ENCODE measurements at places on chromosomes 5 and 9. TPM values are rescaled to one million over a fixed set of nuclear protein-coding genes. Genes with fewer than 3 reads are reported as not detected.

The SLC36A3 gene
- not detected for total RNA-seq

- DNase-seq = no peak
Measured at GRCh38 chr5:79333852-79334557, 98.1 kb downstream of the JMY start.

DNA sequence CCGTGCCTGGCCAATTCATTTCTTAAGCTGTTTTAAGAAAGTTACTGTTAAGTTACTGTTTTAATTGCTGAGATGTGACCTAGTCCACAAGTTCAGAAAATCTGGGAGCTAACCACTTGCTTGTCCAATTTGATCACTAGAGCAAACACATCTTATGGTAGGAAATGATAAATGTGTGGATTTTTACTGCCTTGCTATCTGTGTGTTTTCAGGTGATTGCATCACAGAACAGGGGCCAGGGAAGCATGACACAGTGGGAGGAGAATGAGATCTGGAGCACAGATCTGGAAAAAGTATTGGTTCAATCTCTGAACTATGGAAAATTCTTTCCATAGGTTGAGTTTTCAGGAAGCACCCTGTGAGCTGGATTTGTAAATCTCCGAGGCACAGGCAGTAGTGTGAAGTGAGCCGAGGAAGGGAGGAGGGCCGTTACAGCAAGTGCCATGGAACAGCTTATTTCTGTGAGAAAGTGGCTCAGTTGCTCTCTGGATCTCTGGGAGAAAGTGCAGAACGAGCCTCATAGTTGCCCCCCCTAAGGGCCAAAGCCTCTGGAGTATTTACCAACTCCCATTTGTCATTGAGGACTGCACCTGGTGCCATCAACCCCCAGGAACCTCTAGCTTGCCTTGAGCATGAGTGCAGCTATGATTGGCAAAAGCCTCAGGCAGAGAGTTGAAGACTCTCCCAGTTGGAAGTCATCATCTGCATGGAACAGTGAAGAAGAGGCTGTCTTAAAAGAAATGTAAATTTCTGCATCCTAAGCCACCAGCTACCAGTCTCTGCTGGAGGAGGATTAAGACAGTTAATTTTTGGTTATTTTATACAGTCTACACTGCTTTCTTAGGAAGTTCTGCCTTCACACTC lies 161.8 kb upstream of the CLINT1 start:
- no peak for DNase-seq

The SPINK6 gene
- total RNA-seq = not detected

DNA sequence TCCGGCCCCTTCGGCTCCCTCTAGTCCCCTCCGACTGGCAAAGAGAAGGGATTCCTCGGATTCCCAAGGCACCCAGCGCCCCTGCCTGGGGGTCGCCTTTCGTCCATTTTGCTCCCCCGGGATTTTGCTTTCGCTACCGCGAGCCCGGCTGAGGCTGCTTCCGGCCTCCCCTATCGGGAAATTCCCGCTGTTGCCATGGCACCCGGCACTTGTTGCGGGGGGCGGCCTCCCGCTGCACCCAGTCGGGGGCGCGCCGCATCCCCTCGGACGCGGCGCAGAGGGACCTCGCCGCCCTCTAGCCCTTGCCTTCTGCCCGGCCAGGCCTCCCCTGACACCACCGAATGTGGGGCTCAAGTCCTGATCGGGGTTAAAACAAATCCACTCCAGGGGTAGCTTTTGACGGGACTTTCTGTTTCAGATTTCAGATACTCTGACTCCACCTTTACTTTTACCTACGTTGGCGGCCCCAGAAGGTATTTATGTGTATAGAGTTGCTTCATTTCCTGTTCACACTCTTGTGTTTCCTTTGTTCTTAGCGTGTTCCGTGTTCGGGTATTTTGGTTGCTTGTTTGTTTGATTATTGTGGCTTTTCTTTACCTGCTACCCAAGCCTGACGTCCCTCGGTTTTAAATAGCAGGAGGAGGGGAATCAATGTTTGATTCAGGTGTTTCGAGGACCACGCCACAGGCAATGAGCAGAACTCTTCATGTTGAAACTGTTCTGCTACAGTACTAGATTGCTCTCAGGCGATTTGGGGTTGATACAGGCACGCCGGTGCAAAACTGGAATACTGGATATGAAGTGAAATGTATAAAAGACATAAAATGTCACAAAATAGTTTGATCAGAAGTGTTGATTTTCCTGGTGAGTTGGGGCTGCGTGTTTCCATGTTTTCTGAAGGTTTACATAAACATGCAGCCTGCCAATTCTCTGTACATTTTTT lies 1.5 kb downstream of the PARP8 start:
- DNase-seq = peak; percentile 76

DNA sequence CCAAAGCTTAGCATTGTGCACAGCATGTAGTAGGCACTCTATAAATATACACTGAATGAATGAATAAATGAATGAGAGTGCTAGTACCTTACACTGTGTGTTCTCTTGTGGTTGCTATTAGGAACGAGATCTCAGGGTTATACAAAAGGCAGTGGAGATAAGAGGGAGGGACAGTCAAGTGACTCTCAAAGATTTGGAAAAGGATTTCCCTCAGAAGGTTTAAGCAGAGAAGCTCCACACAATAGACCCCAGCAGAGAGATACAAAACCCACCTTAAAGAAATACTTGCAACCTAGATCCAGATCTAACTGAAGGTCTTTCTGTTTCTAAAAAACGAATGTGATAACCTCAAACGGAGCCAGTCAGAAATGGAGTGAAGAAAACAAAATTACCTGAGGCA lies 11.8 kb upstream of the EFNA5 start:
- DNase-seq = no peak

The IL4 gene
- total RNA-seq = not detected

DNA sequence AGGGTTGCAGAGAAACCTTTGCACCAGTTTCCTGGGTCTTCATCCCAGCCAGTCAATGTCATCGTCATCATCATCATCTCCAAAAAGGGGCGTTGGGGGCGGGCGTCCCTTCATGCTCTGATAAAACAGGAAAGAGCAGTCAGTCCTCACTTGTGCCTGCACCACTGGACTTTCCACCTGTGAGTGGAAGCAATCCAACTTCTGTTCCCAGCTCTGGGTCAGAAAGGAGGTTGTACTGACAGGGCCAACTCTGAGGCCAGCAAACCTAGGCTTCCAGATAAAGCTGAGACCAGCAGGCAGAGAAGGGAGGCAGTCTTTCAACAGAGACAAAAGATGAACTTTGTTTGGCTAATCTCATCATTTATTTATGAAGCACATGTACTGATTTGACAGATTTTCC lies 15.2 kb downstream of the SLC31A2 start:
- DNase-seq = no peak

DNA sequence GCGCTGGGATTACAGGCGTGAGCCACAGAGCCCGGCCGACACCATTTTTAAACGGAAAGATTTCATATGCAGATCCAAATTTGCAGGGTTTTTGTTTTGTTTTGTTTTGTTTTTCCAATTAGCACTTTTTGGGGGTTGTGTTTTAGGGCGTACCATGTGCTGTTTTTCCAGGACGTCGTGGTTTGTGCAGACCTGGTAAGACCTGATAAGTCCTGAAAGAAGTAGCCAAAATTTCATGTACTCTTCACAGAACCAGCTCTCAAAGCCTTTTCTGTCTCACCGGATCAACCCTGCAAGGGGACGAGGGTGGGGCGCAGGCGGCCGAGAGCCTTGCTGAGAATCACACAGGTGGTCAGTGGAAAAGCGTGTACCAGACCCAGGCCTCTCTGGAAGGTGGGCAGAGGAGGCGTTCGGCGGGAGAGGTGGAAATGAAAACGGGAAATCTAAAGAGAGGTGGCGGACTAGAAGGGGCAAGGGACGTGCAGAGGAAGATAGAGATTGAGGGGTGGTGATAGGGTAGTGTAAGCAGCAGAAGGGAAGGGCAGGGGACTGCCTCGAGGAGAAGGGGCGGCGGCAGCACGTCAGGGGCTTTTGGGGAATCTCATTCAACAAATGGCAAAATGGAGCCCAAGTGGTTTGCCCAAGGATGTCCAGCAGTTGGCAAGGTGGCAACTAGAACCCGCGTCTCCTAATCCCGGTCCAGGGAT lies 1.1 kb upstream of the FAF2 start:
- peak; percentile 45 for DNase-seq

DNA sequence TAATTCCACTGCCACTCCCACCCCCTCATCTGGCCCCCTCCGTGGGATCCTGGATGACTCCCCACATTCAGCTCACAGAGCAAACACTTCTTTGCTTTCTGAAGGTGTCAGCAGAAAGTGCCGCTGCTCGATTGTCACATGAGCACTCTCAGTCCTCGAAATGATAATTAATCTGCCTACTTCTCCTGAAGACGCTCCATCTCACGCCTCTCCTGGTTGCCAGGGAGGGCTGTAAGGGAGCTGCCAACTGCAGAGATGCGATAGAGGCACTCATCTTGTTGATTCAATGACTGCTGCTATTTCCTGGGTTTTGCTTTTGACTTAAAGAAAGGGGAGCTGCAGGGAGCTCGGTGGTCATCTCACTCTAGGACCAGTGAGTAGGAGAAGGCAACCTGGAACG lies 206.5 kb downstream of the DAB2IP start:
- no peak for DNase-seq

The PCDHB16 gene
- 6.6 TPM for total RNA-seq

GRCh38 chr5:170161069-170161468 lies 55.4 kb downstream of the FOXI1 start:
- DNase-seq = no peak

GRCh38 chr5:538271-538771 lies 14.1 kb upstream of the SLC9A3 start:
- DNase-seq = no peak

- DNase-seq = peak; percentile 70
Measured at GRCh38 chr5:139147483-139148087, 50.6 kb downstream of the SIL1 start.

GRCh38 chr5:177234841-177235240 lies 68.7 kb downstream of the RAB24 start:
- DNase-seq = no peak

DNA sequence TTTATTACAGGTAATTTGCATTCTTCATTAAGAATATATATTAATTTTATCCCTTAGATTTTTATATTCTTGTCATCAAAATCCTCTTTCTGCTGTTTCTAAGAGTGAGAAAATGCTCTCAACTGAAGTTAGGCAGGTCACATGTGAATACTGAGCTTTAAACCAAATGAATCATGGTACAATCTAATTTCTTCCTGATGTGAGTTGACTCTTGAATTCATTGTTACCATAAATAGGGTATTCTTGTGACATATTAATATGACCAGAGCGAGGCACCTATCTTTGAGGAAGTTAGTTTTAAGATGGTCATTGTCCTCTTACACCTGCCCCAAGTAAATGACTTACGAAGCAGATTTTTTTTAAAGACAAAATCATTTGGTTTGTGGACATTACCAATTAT lies 17.4 kb downstream of the C9orf85 start:
- no peak for DNase-seq

The PFN3 gene
- not detected for total RNA-seq

The LECT2 gene
- not detected for total RNA-seq

DNA sequence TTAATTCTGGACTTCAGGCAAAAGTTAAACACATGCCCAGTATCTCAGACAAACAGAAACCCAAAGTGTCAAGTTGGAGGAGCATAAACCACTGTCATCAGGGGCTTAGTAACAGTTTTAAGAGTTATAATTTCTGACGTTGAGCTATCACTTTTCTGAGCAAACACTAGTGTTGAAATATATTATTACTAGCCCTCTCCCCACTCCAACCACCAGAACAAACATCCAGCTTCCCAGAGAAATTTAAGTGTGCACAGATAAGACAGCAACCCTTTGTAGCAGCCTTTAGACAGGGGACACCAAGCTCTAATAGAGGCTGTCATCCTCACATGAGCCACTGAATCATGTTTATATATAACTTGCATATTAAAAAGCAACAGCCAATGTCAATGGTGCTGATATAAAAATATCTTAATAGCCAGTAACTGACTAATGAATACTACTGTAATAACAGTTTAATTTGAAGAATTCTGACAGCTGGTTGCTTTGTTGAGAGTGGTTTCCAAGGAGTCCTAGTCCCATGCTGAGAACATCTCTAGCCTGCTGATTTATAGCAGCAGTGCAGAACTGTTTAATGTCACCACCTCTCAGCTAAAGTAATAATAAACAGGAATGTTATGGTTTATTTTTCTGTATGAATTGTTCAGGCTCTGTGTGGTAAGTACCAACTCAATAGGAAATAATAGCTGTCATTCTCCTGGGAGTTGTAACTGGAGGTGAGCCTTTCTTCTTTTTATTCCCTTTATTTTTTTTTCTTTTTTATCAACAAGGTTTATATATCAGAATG lies 528.7 kb upstream of the ZNF608 start:
- no peak for DNase-seq

DNA sequence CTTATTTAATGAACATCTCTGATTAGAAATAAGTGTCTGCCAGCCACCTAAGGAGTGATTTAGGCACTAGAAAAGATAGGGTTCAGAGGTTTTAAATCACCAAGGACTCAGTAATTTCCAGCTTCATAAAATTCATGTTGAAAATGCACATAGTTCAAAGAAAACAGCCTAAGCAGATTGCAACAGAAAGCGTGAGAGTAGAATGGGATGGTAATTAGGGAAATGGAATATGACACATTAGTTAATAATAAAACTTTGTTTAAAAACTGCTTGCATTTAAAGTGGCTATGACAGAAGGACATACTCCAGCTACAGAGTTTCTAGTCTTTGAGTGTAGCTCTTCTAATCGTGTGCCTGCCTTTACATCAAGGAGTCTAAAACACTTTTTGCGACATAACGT lies 490.8 kb downstream of the TLE4 start:
- DNase-seq = no peak

DNA sequence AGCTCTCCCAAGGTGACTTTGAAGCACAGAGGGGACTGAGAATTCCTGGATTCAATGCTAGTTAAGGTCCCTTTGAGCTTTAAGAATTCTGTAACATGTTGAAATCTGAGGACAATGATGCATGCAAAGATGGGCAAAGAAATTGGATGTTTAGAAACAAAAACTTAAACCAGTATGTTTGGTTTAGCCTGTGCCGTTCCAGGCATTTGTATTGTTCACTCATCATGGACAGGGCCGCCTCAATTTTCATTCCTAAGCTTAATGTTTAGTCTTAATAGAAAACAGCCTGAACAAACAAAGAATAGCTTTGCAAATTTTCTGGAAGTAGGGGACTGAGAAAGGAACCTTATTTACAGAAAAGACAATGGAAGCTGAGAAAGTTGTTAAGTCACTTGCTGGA lies 267.8 kb downstream of the ARHGEF28 start:
- DNase-seq = no peak

DNA sequence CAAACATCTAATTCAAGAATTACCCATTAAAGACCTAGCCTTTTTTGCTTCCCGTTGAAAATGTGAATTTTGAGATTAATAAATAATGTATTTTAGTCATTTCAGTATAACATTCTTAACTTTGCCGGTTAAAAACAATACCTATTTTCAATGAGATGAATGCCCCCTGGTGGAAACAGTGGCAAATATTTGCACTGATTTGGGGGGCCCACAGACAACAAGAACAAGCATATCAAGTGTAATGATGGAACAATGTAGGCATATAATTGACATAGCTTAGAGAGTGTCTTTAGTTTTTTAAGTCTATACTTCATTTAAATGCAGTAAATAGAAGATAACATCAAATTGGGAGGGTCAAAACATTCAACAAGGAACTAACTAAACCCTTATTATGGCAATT lies 111.9 kb downstream of the NTRK2 start:
- no peak for DNase-seq

The WNK2 gene
- total RNA-seq = 2.1 TPM
